Prostate gland (tissue), 2 donors: ENCODE measurements at places on chromosomes 12 and 14. TPM values are rescaled to one million over a fixed set of nuclear protein-coding genes. Genes with fewer than 3 reads are reported as not detected.

FOXG1 gene
- total RNA-seq = not detected

GRCh38 chr12:50642035-50642451 is 121.9 kb upstream of the ATF1 start:
- no peak for DNase-seq
- no peaks in the 10 kb centered on the region for H3K27me3 ChIP-seq
- H3K4me3 ChIP-seq = no peak overlapping the region

- no peaks in the 10 kb centered on the region for H3K27me3 ChIP-seq
- no peak overlapping the region for H3K27ac ChIP-seq
- H3K4me1 ChIP-seq = no peaks in the 10 kb centered on the region
- no peak overlapping the region for H3K4me3 ChIP-seq
Observed at GRCh38 chr12:68334132-68334531, 2.0 kb upstream of the MDM1 start.

DNA sequence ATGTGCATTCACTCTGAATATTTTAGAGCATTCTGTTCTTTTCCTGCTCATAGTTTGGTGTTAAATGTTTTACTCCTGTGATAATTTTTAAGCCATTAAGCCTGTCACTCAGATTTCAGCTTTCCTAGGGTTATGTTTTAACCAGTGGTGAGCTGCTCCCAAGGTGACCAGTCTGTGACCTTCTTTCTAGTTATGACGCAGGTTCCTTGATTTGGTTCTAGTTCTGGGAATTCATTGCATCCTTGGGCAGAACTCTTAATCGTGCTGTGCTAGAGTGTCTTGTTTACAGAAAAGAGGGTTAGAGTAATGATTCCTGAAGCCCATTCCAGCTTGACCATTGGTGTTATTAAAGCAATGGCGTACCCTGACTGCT is 2.2 kb downstream of the GABARAPL1 start:
- no peaks in the 10 kb centered on the region for H3K27me3 ChIP-seq
- H3K27ac ChIP-seq = peak overlapping the region; percentile 98
- no peak for DNase-seq
- no peaks in the 10 kb centered on the region for H3K4me1 ChIP-seq
- peak overlapping the region; percentile 71 for H3K4me3 ChIP-seq
- no peaks in the 10 kb centered on the region for H3K36me3 ChIP-seq

GRCh38 chr12:124397807-124398577 is 103.1 kb downstream of the RFLNA start:
- DNase-seq = peak; percentile 51
- peak overlapping the region; percentile 93 for H3K27ac ChIP-seq
- peaks cover 39% of the 10 kb centered on the region for H3K4me1 ChIP-seq
- H3K4me3 ChIP-seq = no peak overlapping the region

GRCh38 chr12:92096346-92097136 is 49.1 kb downstream of the BTG1 start:
- H3K27ac ChIP-seq = no peak overlapping the region
- no peak for DNase-seq
- no peaks in the 10 kb centered on the region for H3K36me3 ChIP-seq
- H3K27me3 ChIP-seq = no peaks in the 10 kb centered on the region
- no peaks in the 10 kb centered on the region for H3K4me1 ChIP-seq
- H3K4me3 ChIP-seq = no peak overlapping the region

DNA sequence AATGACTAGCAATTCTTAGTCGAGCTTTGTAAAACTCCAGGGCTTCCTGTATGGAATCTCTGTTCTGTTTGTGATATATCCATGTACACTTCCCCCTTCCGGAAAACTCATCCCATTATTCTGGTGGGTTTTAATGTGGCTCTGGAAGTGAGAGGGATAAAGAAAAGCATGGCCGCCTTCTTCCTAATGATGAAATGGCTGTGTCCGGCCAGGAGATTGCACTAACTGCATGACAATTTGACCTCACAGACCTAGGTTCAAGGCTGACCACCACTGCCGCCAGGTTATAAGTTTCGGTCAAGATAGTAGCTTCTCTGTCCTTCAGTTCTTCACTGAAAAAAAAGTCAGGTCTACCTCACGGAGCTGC is 41.0 kb upstream of the NPAS3 start:
- DNase-seq = no peak
- H3K4me1 ChIP-seq = no peaks in the 10 kb centered on the region
- no peaks in the 10 kb centered on the region for H3K36me3 ChIP-seq
- H3K27ac ChIP-seq = peak overlapping the region; percentile 64
- H3K4me3 ChIP-seq = peak overlapping the region; percentile 39
- no peaks in the 10 kb centered on the region for H3K27me3 ChIP-seq

DNA sequence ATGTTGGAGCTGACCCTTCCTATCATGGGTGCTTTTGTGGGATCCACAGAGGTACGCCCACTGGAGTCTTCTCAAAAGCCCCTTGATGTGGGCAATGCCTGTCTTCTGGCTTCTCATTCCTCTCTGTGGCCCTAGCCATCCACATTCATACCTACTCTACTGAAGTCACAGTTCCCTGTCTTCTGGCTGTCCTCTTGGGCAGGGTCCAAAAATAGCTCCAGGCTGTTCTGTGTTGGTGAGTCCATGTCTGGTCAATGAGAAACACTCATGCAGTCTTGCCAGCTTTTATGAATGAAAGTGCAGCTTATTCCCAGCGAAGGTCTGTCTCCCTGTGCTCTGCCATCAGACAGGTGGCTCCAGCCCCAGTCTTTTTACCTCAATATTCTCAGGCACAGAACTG is 135.9 kb upstream of the MDM1 start:
- no peaks in the 10 kb centered on the region for H3K4me1 ChIP-seq
- H3K27me3 ChIP-seq = no peaks in the 10 kb centered on the region
- H3K4me3 ChIP-seq = no peak overlapping the region

DNA sequence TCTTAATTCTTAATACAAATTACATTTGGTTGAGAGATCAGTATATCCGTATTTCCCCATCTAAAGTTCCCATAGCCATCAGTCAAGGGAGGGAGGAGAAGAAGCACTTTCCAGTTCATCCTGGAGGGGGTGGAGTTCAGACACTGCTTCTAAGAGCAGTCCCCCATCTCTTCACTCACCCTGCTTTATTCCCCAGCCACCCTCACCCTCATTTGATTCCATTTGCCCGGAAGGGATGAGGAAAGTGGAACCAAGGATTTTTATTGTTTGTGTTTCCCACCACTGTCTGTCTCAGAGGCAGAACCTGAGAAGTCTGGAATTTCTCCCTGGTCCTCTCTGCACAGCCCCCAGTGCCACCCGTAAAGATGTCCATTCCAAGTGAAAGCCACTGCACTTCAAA is 134.2 kb upstream of the HIF1A start:
- peaks cover 4% of the 10 kb centered on the region for H3K4me1 ChIP-seq
- no peaks in the 10 kb centered on the region for H3K27me3 ChIP-seq
- DNase-seq = no peak
- peak overlapping the region; percentile 63 for H3K27ac ChIP-seq
- no peaks in the 10 kb centered on the region for H3K36me3 ChIP-seq

- no peaks in the 10 kb centered on the region for H3K27me3 ChIP-seq
- H3K4me3 ChIP-seq = no peak overlapping the region
- no peak for DNase-seq
- no peaks in the 10 kb centered on the region for H3K4me1 ChIP-seq
Observed at GRCh38 chr14:56313789-56314188, 195.6 kb downstream of the PELI2 start.

MTERF2 gene
- total RNA-seq = 18.1 TPM

DNA sequence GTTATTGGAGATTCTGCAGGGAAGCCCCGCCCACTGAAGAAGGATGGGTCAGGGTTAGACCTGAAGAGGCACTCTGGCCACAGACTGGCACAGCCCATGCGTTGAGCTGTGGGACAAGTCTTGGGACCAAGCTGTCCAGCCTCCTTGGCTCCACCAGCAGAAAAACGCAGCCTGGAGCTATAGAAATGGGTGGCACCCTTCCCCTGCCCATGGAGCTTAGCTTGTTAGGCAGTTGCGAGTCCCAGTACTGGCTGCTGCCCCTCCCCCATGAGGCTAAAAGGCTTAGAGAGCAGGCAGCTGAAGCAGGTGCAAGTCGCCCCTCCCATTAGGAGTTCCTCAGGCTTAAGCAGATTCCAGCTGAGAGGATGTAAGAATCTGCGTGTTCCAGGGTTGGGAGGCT is 1124.0 kb upstream of the TMEM132C start:
- H3K27ac ChIP-seq = no peak overlapping the region
- DNase-seq = no peak
- H3K4me1 ChIP-seq = no peaks in the 10 kb centered on the region
- H3K36me3 ChIP-seq = no peaks in the 10 kb centered on the region
- no peak overlapping the region for H3K4me3 ChIP-seq

GARIN6 gene
- not detected for total RNA-seq

GRCh38 chr14:75315144-75315543 is 36.5 kb downstream of the FOS start:
- no peaks in the 10 kb centered on the region for H3K4me1 ChIP-seq
- no peak overlapping the region for H3K27ac ChIP-seq

DNA sequence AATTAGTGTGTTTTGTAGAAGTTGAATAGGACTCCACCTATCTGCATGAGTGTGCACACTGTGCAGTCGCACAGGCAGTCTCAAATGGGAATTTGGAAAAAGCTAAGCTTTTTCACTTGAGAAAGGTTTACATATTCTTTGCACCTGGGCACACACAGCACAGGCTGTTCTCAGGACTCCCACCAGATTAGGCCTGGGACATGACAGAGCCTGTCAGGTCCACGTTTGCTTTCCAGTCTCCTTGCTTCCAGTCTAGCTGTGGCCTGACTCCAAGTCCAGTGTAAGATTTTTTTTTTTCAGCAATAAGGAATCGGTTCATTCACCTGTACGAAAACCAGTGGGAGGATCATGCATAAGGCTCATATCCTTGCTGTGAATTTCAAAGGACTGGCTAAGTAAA is 181.3 kb downstream of the ZFP36L1 start:
- DNase-seq = peak; percentile 63
- no peaks in the 10 kb centered on the region for H3K36me3 ChIP-seq
- H3K4me1 ChIP-seq = peaks cover 22% of the 10 kb centered on the region
- no peaks in the 10 kb centered on the region for H3K27me3 ChIP-seq

AQP6 gene
- not detected for total RNA-seq

- H3K27ac ChIP-seq = no peak overlapping the region
- no peak overlapping the region for H3K4me3 ChIP-seq
- DNase-seq = no peak
- H3K27me3 ChIP-seq = no peaks in the 10 kb centered on the region
Observed at GRCh38 chr14:87407344-87407743, 585.6 kb downstream of the GALC start.

DNA sequence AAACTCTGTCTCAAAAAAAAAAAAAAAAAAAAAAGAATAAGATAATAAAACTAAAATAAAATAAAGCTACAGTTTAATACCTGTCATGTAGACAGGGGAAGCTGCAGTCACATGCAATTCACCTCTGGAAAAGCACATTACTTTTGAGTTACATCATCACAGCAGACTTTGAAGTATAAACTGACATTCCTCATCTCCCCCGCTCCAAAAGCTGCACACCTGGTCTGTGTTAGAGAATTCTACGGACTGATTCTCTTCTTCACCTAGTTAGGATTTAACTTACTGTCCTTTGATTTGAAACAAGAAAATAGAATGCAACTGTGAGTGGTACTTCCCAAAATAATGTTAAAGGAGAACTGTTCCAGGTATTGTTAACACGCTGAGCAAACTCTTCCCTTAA is 25.1 kb downstream of the SPPL3 start:
- DNase-seq = no peak
- no peaks in the 10 kb centered on the region for H3K4me1 ChIP-seq
- no peaks in the 10 kb centered on the region for H3K36me3 ChIP-seq
- no peak overlapping the region for H3K4me3 ChIP-seq

REP15 gene
- 2.4 TPM for total RNA-seq

- no peak overlapping the region for H3K27ac ChIP-seq
- H3K36me3 ChIP-seq = no peaks in the 10 kb centered on the region
- no peak overlapping the region for H3K4me3 ChIP-seq
- H3K27me3 ChIP-seq = no peaks in the 10 kb centered on the region
Observed at GRCh38 chr14:61258985-61259384, 22.2 kb downstream of the TMEM30B start.

DNA sequence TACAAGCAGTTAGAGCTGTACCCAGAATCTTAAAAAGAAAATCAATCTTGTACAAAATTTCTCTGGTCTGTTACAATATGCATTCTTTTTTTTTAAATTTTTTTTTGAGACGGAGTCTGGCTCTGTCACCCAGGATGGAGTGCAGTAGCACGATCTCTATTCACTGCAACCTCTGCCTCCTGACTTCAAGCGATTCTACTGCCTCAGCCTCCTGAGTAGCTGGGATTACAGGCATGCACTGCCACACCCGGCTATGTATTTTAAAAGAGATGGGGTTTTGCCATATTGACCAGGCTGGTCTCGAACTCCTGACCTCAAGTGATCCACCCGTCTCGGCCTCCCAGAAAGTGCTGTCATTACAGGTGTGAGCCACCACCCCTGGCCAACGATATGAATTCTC is 4.1 kb downstream of the FBXO33 start:
- no peaks in the 10 kb centered on the region for H3K36me3 ChIP-seq
- H3K4me1 ChIP-seq = no peaks in the 10 kb centered on the region
- H3K27ac ChIP-seq = no peak overlapping the region
- H3K4me3 ChIP-seq = no peak overlapping the region
- DNase-seq = no peak

SLC10A1 gene
- not detected for total RNA-seq

- H3K36me3 ChIP-seq = no peaks in the 10 kb centered on the region
- H3K27ac ChIP-seq = peak overlapping the region; percentile 80
- peaks cover 5% of the 10 kb centered on the region for H3K4me1 ChIP-seq
- H3K4me3 ChIP-seq = peak overlapping the region; percentile 93
- DNase-seq = no peak
Observed at GRCh38 chr12:111404362-111405148, 1.2 kb upstream of the SH2B3 start.

DNA sequence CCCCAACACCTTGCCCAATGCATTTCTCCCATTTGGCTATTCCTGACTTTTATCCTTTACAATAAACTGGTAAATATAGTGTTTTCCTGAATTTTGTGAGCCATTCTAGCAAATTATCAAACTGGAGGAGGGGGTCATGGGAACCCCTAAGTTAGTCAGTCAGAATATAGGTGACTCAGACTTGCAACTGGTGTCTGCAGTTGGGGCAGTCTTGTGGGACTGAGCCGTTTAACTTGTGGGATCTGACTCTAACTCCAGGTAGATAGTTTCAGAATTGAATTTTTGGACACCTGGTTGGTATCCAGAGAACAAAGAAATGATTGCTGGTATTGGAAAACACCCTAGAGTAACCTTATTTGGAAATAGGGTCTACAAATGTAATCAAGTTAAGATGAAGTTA is 133.4 kb downstream of the CEP83 start:
- H3K27me3 ChIP-seq = no peaks in the 10 kb centered on the region
- H3K4me1 ChIP-seq = no peaks in the 10 kb centered on the region
- no peaks in the 10 kb centered on the region for H3K36me3 ChIP-seq
- no peak overlapping the region for H3K27ac ChIP-seq

DNA sequence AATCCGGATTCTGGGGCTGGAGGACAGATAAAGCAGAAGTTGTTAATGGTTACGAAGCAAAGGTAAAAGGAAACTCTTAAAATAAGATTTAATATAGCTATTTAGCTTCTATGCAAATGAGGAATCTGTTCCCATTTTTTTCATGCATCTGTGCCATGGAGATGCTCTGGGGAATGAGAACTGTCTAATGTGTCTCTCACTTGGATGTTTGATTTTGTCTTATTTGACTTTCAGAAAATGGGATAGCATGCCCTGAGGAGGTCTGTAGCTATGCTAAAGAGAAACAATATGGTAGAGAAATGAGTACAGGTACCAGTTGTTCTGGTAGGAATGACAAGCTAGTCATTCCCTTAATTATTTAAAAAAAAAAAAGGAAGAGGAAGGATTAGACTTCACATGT is 24.3 kb downstream of the C12orf76 start:
- H3K36me3 ChIP-seq = no peaks in the 10 kb centered on the region
- DNase-seq = no peak
- H3K4me3 ChIP-seq = no peak overlapping the region
- H3K27me3 ChIP-seq = no peaks in the 10 kb centered on the region
- no peaks in the 10 kb centered on the region for H3K4me1 ChIP-seq

GRCh38 chr12:14989790-14990189 is 16.9 kb downstream of the PDE6H start:
- H3K27ac ChIP-seq = no peak overlapping the region
- no peak overlapping the region for H3K4me3 ChIP-seq
- no peaks in the 10 kb centered on the region for H3K4me1 ChIP-seq
- no peak for DNase-seq

GNB3 gene
- 2.4 TPM for total RNA-seq
